ENCODE measurements at places on chromosomes 5 and 9.

- no peak for DNase-seq
Observed at GRCh38 chr9:97064176-97064575, 25.2 kb upstream of the CTSV start.

DNA sequence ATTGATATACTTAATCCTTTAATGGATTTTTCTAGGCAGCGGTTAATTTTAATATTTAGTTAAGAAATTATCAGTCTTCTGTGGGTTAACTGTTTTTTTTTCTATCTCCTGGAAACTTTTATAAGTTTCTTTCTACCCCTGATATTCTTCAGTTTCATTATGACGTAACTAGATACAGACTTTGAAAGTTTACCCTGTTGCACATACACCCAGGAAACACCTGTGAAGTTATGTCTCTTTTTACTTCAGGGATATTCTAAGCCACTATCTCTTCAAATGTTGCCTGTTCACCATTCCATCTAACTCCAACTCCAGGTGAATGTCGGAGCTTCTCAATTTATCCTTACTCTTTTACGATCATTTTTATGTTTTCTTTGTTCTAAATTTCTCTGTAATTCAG is 329.0 kb downstream of the ICE1 start:
- DNase-seq = no peak

- DNase-seq = no peak
Observed at GRCh38 chr5:163089926-163090325, 347.5 kb upstream of the CCNG1 start.

DNA sequence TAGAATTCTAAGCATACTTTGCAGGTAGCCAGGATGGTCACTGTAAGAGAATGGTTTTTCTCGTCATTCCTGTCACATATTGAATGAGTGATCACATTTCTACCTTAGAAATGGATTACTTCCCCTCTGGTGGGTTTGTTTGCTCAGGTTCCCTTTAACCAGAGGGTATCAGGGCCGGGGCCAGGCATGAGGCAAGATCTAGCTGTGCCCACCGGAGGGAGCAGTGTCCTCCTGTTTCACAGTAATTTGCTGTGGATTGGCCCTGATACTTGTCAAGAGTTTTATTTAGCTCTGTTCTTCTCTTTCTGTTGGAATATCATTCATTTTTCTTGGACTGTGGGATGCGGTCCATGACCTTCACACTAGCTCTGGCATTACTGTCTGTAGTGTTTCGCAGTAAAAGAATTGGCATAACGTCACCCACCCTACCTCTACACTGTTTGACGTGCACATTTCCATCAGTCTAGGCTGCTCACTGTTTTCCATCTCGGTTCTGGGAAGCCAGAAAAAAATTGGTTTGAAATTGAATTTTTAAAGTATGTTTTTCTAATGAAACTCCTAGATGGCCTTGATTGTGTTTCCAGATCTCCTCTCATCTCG is 42.4 kb upstream of the ZBED3 start:
- no peak for DNase-seq

DNA sequence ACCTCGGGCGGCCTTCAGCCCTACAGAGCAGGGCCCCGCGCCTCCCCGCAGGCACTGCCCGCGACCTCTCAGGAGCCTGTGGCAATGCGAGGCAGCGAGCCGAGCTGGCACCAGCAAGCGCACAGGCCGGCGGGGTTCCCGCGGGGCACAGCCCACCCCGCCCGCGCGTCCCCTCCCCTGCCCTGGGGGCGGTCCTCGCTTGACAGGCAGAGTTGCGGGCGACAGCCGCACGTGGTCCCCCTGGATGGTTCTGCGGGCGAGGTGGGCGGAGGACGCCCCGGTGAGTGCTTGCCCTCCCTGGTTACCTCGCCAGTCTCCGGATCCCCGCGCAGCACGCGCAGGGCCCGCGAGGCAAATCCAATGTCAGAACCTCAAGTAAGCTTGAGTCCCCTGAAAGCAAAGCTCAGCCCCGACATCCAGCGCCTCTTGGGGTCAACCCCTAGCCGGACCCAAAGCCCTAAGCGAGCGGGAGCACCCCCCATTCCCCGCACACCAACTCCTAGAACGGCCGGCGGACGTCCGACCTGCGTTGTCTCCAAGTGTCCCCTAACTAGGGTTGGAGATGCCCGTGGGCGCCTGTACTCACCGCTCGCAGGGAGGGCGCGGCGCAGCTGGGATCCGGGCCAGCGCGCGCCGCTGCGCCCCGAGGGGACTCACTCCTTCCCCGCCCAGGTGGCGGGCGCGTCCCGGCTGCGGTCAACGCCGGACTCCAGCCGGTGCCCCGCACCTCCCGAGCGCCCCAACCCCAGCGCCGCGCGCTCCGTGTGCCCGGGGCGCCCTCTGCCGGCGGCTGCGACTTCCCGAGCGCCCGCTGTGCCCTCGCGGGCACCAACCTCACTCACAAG is at the start of gene DRD1:
DRD1 (minus strand) TSS at position 123 of the 845 bp plus-strand sequence. CDS start 1,083 bp downstream, outside the sequence.
- DNase-seq = no peak

DNA sequence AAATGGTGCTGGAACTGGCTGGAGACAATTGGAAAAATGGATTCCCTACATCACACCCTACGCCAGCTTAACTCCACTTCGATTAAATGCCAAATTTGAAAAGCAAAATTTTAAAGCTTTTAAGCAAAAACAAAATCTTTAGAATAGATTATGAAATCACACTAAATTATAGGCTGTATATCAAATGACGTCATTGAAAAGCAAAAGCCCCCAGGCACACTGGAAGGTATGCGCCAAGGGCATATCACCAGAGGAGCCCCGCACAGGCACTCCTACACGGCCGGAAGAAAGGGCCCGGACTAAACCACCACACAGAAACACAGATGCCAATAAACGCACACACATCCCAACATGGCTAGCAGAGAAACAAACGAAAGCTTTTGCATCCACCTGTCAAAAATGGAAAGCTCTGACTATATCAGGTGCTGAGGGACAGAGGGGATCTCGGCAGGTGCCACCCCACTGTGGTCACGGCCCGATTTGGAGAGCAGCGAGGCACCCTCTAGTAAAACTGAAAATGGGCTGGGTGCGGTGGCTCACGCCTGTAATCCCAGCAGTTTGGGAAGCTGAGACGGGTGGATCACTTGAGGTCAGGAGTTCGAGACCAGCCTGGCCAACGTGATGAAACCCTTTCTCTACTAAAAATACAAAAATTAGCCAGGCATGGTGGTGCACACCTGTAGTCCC is 17.0 kb upstream of the MXD3 start:
- no peak for DNase-seq

- DNase-seq = no peak
Observed at GRCh38 chr5:160174780-160175437, 54.4 kb upstream of the FABP6 start.

DNA sequence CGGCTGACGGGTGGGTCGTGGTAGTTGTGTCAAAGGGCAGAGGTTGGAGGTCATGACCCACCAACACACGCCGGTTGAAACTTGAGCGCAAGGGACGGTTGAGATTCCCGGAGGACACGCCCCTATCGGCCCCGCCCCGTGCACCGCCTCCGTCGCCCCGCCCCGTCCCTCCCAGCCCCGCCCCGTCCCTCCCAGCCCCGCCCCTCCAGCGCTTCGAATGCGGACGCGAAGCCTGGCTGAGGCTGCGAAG is 226 bp upstream of the RANBP17 start:
- no peak for DNase-seq

GRCh38 chr5:72093824-72094223 is 13.5 kb upstream of the MAP1B start:
- no peak for DNase-seq

- no peak for DNase-seq
Observed at GRCh38 chr5:118561971-118562370, 426.4 kb downstream of the DTWD2 start.

- no peak for DNase-seq
Observed at GRCh38 chr9:121395558-121395957, 25.5 kb upstream of the STOM start.

DNA sequence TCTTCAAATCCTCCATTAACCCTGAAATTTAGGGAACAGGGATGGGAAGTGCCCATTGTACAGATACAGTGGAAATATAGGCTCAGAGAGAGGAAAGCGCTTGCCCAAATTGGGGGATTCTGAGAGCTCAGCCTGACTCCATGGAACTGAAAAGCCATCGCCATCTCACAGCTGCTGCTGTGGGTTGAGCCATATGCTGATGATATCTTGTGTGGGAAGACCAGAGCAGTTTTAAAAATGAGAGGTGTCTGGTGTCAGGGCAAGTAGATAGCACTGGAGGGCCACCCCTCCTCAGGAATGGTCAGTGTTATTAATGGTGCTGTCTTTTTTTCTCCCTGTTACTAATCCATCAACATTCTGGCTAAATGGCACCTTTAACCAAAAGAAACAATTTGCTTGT is 50.9 kb upstream of the C5orf58 start:
- no peak for DNase-seq

DNA sequence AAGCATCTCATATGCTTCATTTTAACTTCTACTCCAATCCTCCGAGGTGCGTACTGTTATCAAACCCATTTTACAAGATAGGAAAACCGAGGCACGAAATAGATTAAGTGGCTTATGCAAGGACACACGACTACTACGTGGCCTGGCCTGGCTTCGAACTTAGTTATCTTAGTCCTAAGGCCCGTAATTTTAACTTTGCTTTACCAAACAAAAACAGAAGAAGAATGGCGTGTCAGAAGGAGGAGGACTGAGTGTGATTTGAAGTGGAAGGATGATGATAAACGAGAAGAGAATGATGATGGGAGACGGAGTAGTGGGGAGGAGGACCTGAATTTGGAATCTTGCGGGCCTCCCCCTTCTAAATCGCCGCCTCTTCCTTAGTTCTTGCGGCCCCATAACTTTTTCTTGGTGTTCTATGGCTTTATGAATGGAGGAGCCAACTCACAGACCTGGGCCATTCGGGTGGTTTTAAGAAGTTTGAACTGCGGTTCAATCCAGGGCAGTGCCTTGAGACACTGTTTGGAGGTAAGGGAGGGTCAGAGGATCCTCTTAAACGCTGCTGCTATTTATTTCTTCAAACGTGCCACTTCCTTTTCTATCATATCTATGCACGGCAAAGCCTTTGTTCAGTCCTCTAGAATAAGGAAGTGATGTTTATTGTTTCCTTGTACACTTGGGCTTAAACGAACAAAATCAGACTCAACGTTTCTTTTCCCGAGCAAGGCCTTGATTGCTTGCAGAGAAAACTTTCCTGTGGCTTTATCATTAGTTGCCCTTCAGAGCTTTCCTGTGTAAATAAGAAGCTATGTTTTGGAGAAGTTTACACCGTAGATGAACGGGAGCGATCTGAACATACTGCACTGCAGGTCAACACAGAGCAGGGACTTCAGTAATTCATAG is 795 bp downstream of the CNOT8 start:
- peak; percentile 77 for DNase-seq

DNA sequence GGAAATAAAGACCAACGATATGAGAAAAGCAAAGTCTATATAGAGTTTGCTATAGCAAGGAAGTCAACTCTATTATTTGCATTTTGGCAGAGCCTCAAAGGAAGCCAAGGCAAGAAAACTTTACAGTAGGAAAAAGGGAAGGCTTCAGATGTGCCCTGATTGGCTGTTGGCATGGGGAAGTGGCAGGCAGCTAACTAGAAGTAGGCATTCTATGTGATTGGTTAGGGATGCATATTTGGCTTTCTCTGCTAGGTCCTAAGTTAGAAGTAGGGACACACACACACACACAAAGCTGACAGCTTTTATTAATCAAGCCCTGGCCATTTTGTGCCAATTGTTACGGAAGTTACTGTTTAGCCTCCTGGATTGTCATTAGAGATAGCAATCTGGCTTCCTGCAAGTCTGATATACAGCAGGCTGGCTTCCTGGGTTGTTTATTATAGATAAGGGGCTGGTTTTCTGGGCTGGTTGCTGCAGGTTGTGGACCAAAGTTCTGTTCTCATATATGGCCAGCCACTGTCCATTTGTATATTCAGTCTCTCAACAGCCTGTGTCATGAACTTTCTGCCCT is 308.1 kb upstream of the GRAMD2B start:
- no peak for DNase-seq
